ENCODE measurements at places on chromosomes 11 and 22.

DNA sequence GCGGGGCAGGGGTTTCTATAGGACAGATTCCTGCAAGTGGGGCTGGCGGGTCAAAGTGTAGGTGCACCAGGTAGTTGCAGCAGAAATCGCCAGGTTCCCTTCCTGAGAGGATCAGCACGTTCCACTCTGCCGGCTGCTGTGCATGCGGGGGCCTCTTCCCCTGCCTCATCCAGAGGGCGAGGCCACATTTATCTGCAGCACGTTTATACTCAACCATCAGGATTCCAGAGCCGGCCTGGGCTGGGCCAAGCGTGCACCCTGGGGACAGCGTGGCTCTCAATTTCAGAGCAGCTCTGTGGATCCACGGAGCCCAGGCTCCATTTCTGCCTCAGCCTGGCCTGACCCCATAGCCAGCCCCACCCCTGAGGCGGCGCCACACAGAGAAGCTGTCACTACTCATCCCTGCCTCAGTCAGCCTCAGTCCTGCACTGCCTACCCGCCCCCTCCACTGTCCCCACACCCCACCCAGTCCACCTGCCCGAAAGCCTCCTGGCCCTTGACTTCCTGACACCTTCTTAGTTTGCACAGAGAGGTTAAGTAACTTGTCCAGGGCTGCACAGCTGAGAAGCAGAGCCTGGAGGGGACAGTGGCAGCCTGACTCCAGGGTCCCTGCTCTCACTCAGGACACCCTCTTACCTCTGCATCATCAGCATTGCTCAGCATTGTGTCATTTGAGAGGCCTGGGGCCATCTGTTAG is 45.9 kb upstream of the RTL6 start:
- no peaks in the 10 kb centered on the region for H3K4me1 ChIP-seq
- no peak overlapping the region for H3K27ac ChIP-seq
- H3K27me3 ChIP-seq: peaks cover 8% of the 10 kb centered on the region
- DNase-seq: no peak

- no peaks in the 10 kb centered on the region for H3K4me1 ChIP-seq
- no peak for DNase-seq
- H3K27me3 ChIP-seq: peaks cover 2% of the 10 kb centered on the region
- H3K27ac ChIP-seq: no peak overlapping the region
Measured at GRCh38 chr11:132052904-132053303, 682.5 kb downstream of the NTM start.

DNA sequence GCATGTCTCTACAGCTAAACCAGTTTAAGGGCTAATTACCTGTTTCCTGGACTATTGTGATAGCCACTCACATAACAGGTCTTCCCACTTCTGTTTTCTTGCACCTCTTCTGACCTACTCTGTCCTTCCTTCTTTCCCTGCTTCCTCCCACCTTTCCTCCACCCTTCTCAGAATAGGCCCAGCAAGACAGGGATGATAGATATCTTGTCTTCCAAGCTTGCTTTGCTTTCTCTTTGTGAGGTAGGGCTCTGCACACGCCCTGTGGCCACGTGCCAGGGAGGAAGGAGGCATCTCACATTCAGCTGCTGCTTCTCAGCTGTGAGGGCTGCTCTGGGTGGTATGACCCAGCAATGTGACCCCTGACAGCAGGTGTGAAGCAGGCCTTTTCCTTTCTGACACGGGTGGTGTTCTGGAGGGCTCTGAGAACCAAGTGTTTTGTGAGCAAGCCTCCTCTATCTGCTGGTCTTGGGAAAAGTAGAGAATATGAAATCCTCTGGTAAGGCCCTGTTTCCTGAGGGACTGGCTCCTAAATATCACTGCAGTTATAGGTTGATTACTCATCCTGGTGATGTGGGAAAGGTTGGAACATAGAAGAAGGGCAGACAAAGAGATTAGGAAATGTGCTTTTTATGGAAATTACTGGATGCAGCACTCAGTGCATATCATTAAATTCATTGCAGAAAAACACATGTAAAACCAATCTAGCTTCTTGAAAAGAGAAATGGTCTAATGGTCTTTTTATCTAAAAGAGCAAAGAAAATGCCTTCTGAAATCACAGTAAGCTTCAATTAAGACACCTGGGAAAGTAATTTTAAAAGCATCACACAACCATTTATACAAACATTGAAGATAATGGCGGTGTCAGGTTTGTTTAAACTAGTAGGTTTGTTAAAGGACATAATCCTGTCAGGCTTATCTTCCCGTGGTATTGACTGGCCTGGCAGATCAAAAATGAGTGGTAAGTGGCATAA is 8.5 kb downstream of the AMOTL1 start:
- H3K36me3 ChIP-seq: no peaks in the 10 kb centered on the region
- peaks cover 20% of the 10 kb centered on the region for H3K4me1 ChIP-seq
- no peak overlapping the region for H3K27ac ChIP-seq
- H3K27me3 ChIP-seq: no peaks in the 10 kb centered on the region
- no peak overlapping the region for H3K4me3 ChIP-seq

- H3K36me3 ChIP-seq: no peaks in the 10 kb centered on the region
- no peaks in the 10 kb centered on the region for H3K4me1 ChIP-seq
- H3K27me3 ChIP-seq: peaks cover 2% of the 10 kb centered on the region
- no peak for DNase-seq
Measured at GRCh38 chr22:41028841-41029240, 63.6 kb upstream of the EP300 start.

DNA sequence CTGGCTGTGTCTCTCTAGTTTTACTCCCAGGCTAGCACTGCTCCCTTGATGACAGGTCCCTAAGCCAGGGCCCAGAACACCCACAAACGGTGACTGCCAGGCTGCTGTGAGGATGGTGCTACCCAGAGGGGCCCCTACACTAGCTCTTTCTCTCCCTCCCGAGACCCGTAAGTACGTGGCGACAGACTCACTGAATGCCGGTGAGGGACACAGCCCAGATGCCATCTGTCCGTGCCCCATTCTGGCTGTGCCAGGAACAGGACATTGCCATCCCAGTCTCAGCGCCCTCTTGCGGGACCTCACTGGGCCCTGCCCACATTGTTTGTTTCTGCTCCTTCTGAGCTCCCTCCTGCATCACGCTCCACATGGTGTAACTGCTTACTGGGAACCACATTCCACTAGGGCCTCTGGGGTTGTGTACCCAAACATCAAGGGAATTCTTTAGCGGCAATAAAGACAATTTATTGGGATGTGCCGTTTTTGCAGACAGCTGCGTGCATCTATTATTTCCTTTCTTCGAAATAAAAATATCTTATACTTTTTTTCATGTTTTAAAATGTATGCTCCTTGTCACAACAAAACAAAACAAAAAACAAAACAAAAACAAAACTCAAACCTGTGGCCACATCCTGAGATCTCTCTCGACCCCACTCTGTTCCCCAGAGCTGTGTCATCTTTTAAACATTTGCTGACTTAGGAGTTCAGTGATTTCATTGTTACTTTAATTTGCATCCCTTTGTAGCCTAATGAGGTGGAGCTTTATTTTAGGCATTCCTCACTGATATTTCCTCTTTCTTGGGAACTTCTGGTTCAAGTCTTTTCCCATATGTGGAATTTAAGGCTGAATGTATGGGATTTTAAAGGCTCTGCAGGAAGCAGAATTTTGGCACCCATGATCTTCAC is 4.4 kb upstream of the TPCN2 start:
- no peak overlapping the region for H3K4me3 ChIP-seq
- H3K27me3 ChIP-seq: peaks cover 5% of the 10 kb centered on the region
- DNase-seq: no peak
- H3K27ac ChIP-seq: no peak overlapping the region
- H3K4me1 ChIP-seq: peaks cover 9% of the 10 kb centered on the region

GRCh38 chr11:36374726-36375125 is 78.6 kb downstream of the PRR5L start:
- peaks cover 52% of the 10 kb centered on the region for H3K4me1 ChIP-seq
- H3K27me3 ChIP-seq: peaks cover 7% of the 10 kb centered on the region
- peaks cover 21% of the 10 kb centered on the region for H3K36me3 ChIP-seq
- H3K4me3 ChIP-seq: peak overlapping the region; percentile 100
- peak overlapping the region; percentile 98 for H3K27ac ChIP-seq

DNA sequence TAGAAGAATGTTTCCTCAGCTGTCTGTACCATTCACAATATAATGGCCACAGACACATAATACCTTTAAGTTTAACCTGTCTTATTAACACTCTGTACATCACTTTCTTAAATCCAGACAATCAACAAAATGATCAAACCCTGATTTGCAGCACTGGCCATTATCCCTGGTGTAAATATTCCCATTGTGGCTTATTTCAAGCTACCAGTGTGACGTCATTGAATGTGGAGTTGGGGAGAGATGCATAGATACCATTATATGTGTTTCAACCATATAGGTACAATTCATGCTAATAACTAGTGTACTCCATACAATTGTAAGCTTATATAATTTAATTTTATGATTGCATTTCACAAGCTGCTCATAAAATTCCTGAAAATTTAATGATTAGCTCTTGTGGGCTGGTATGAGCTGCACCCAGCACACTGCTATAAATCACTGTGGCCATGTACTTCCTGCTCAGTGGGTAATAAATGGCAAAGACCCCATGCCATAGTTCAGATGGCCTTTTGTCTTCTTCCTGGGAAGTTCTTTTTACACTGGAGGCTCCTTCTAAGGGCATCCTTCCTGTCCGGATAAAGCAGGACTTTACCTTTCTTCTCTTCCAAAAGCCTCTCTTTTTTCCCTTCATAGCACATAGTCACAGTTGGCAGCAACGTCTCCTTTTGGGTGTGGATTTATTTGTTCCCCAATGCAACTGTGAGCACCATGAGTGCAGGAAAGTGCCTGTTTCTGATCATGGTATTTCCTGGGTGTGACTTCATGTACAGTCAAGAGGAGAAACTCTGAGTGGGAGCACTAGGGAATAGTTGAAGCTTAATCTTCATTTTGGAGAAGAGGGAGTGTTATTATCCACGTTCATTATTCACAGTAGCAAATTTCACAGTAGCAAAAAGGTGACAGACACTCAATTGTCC is 87.8 kb downstream of the MIAT start:
- peaks cover 10% of the 10 kb centered on the region for H3K36me3 ChIP-seq
- H3K27me3 ChIP-seq: peaks cover 1% of the 10 kb centered on the region
- no peak for DNase-seq
- H3K4me1 ChIP-seq: no peaks in the 10 kb centered on the region
- no peak overlapping the region for H3K4me3 ChIP-seq

DNA sequence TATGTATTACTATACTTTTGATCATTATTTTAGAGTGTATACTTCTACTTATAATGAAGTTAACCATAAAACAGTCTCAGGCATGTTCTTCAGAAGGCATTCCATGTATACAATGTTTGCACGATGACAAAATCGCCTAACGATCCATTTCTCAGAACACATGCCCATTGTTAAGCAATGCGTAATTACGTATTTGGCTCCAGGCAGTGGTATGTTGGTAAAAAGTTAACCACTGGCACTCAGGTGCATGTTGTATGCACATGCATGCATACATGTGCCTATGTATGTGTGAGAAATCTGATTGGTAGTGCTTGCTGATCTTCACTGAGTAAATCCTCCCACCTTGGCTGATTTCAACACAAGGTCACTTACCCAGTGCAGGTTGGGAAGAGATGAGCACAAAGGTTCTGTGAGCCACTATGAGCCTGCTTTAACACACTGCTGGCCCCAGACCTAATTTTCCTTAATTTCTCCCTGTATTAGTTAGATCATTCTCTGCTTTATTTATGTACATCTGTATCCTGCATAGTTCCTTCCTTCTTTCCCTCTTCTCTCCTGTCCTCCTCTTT is 164.6 kb downstream of the ARHGAP42 start:
- no peak overlapping the region for H3K4me3 ChIP-seq
- no peaks in the 10 kb centered on the region for H3K27me3 ChIP-seq
- no peaks in the 10 kb centered on the region for H3K36me3 ChIP-seq
- no peaks in the 10 kb centered on the region for H3K4me1 ChIP-seq
- H3K27ac ChIP-seq: no peak overlapping the region

- peaks cover 23% of the 10 kb centered on the region for H3K27me3 ChIP-seq
- peak overlapping the region; percentile 99 for H3K4me3 ChIP-seq
- peak overlapping the region; percentile 100 for H3K27ac ChIP-seq
Measured at GRCh38 chr11:83156144-83156995, 561 bp upstream of the PCF11 start.

DNA sequence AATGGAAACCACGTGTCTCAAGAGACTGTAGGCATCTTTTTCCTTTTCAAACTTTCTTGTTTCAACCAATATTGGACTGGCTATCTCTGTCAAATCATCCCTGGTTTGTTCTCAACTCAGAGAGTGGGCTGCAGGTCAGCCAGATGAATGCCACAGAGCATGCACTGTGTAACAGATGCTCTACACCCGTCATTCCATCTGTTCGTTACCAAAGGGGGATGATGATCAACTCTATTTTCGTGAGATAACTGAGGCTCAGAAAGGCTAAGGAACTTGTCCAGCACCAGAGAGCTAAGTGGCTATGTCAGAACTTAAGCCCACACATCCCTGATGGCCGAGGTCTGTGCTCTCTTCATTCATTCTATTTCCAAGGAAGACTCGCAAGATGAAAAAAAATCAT is 42.1 kb downstream of the SLC1A2 start:
- H3K36me3 ChIP-seq: no peaks in the 10 kb centered on the region
- no peak overlapping the region for H3K4me3 ChIP-seq
- peaks cover 5% of the 10 kb centered on the region for H3K27me3 ChIP-seq
- H3K27ac ChIP-seq: no peak overlapping the region

GRCh38 chr11:15843309-15843872 is 513.0 kb downstream of the SOX6 start:
- H3K36me3 ChIP-seq: no peaks in the 10 kb centered on the region
- H3K27ac ChIP-seq: no peak overlapping the region
- no peak for DNase-seq
- no peaks in the 10 kb centered on the region for H3K4me1 ChIP-seq
- H3K4me3 ChIP-seq: no peak overlapping the region

DNA sequence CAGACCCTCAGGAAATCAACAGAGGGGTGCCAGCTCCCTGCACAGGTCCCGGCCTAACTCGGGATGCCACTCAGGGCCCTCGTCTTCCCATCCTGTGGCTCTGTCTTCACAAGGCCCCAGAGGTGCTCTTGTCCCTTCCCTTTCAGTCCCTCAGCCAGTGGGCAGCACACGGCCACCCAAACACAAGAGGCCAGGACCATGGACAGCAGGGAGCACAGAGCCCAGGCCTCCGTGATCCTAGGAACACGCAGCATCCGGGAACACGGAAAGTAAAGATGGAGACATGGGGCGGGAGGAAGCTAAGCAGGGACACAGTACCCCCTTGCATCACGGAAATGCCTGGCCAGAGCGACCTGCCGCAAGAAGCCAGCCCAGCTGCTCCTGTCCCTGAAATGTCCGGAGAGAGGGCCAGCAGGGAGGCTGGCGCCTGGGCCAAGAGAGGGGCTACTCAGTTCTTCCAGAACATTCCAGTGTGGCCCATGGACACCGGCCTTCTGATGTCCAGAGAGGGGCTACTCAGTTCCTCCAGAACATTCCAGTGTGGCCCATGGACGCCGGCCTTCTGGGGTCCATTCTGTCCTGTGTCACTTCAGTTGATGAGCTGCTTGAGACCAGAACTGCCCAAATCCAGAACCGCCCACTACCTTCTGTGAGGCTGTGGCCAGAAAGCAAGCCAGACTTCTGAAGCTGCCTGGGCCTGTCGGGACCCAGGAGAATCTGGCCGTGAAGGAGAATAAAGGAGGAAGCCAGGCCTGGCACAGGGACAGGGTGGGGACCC is 274.0 kb downstream of the BRD1 start:
- H3K4me1 ChIP-seq: peaks cover 4% of the 10 kb centered on the region
- H3K27ac ChIP-seq: peak overlapping the region; percentile 17
- peaks cover 4% of the 10 kb centered on the region for H3K36me3 ChIP-seq
- H3K27me3 ChIP-seq: no peaks in the 10 kb centered on the region
- DNase-seq: no peak

GRCh38 chr22:40414838-40415505 is 44.6 kb downstream of the SGSM3 start:
- peaks cover 22% of the 10 kb centered on the region for H3K36me3 ChIP-seq
- H3K4me3 ChIP-seq: no peak overlapping the region
- H3K4me1 ChIP-seq: peaks cover 39% of the 10 kb centered on the region

- peaks cover 2% of the 10 kb centered on the region for H3K4me1 ChIP-seq
- no peaks in the 10 kb centered on the region for H3K27me3 ChIP-seq
- no peak overlapping the region for H3K4me3 ChIP-seq
- no peak for DNase-seq
- no peaks in the 10 kb centered on the region for H3K36me3 ChIP-seq
Measured at GRCh38 chr11:68446046-68446725, 14.4 kb upstream of the PPP6R3 start.

Measured in immature natural killer cell (primary cell).